ENCODE measurements at places on chromosomes 7 and 10.

DNA sequence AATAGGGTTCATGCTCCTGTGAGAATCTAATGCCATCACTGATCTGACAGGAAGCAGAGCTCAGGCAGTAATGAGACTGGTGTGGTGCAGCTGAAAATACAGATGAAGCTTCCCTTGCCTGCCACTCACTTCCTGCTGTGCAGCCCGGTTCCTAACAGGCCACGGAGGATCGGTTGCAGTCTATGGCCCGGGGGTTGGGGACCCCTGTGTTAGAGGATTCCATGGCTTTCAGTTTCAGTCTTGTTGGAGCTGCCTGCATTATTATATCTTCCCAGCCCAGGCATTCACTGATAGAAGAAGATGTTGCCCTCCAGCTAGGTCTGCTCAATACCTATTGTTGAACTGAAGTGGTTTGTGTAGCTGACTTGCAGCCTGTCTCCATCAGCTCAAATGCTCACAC, 1298.8 kb downstream of the TYW1 start:
- no peak for DNase-seq

GRCh38 chr7:26813432-26813831, 51.0 kb downstream of the SKAP2 start:
- no peak for DNase-seq

DNA sequence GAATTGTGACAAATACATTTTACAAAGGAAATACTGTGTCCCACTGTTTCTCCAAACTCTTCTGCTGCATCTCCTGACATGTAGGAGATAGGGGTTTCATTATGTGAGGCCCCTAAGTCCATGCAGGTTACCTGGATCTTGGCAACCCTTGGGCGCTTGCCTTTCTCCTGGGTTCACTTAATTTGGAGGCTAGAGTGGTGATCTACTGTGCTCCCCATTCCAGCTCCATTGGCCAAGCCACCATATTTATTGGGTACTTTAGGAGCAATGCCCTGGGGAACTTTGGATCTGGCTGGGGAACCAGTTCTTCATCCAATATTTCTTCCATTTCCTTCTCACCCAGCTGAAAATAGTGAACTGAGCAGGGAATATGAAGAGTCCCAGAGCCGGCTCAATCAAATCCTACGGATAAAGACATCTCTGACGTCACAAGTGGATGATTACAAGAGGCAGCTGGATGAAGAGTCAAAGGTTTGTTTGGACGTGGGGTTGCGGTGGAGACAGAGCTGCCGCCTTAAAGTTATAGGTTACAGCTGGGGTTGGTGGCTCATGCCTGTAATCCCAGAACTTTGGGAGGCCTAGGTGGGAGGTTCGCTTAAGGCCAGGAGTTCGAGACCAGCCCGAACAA, 18.5 kb downstream of the MYH16 start:
- DNase-seq: no peak

GRCh38 chr7:51351661-51352060, 35.1 kb upstream of the COBL start:
- DNase-seq: no peak

GRCh38 chr10:89100680-89101079, 106.4 kb downstream of the CH25H start:
- DNase-seq: no peak

- no peak for DNase-seq
Measured at GRCh38 chr10:117631276-117632145, 89.0 kb downstream of the EMX2 start.

DNA sequence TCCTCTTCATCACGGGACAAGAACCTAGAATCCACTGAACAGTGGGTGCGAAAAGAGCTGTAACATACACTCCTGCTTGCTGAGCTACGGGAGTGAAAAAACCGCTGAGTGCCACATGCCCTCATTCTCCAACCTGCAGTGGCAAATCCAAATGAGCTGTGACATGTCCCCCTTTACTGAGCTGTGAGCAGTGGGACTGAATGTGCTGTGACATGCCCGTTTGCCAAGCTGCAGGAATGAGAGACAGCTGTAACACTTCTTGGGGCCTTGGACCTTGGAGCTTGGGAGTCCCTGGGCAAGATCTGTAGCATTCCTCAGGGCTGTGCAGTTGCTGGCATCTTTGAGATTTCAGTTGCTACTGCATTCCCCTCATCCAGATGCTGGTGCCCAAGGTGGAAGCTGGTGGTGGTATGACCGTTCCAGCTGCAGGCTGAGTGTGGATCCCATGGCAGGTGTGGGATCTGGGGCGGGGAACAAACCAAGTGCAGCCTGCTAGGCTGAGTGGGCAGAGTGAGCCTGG, 85.0 kb downstream of the TMEM106B start:
- no peak for DNase-seq

DNA sequence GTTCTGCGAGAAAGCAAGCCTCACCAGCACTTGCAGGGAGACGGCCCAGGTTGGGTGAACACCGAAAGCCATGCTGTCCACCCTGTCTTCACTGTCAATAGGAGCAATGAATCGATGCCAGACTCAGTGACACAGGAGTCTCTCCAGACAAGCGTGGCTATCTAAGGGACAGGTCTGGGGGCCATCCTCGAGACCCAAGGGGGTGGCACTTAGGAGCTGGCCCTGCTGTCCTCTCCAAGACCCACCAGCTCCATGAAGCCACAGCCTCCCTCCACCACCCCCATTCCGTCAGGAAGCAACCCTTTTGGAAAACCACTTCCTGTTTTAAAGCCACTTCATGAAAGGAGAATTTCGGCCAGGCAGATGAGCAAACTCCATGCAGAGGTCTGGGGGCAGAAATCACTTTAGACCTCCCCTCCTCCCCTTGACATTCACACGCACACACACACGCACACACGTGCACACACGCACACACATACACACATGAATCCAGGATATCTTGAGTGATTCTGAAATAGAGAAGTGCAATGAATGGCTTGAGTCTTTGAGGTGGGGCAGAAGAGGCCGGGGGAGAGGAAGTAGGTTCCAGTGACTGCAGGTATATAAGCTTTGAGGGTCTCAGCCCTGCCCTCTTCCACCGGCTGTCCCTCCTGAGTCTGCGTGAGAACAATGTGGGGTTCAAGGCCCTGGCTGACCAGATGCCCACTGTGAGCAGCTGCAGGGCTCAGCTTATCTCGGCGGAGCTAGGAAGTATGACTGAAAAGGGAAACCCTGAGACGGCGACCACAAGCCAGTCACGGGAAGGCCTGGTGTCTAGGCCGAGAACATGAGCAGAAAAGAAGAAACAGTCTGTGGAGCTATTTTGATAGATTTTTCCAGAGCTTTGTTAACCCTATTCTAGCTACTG, 25.0 kb downstream of the RGS10 start:
- no peak for DNase-seq
